ENCODE measurements at places on chromosomes 11 and 22.
A peak's percentile ranks its signal among the peaks of the same experiment; 100 is the strongest.

GRCh38 chr11:134645576-134645975 is 233.5 kb upstream of the B3GAT1 start:
- no peak for DNase-seq

- no peak for DNase-seq
These were observed 26.8 kb upstream of the MGAT3 start for GRCh38 chr22:39429916-39430575.

DNA sequence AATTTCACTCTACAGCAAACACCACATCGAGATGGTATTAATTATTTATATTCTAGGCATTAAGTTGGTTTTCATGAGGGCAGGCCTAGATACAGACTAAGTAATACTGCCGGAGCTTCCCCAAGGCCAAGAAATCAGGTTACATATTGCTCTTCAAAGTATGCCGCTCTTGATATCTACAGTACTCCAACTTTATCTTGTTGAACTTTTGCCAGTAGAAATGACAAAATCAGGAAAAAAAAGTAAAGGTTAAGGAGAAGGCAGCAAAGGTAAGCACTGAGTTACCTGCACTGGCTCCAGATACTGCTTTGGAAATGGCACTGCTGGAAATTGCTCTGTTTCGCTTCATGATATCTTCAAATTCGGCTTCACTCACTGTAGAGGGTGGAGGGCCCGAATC is 14.4 kb downstream of the CPSF7 start:
- DNase-seq = no peak

DNA sequence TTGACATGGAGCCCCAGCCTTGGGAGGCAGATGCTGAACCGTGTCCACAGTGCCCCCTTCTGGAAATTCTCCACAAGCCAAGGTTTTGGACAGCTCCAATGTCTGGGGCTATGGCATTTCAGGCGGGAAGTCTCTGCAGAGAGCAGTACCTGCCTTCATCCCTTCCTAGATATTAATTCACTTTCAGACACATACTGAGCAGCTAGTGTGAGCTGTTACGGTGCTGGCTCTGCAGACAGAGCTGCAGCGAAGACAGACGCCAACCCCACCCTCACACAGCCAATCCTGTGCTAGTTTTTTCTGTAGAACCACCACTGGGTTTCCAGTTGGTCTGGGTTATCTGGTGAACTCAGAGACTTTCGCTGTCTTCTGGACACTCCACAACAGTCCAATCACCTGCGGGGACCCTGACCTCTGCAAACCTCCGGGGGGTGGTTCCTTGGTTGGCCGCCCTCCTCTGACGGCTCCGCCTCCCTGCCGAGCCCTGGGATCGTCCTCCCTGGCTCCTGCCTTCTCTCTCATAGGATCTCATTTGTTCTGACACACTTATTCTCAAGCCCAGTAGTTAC is 9.1 kb downstream of the LMF2 start:
- peak; percentile 66 for DNase-seq

- no peak for DNase-seq
These were observed 88.4 kb upstream of the BID start for GRCh38 chr22:17862646-17863181.

- no peak for DNase-seq
These were observed 192.8 kb upstream of the SORL1-AS1 start for GRCh38 chr11:121645596-121645995.

GRCh38 chr22:29700206-29700899 is 19.4 kb upstream of the CABP7 start:
- no peak for DNase-seq

DNA sequence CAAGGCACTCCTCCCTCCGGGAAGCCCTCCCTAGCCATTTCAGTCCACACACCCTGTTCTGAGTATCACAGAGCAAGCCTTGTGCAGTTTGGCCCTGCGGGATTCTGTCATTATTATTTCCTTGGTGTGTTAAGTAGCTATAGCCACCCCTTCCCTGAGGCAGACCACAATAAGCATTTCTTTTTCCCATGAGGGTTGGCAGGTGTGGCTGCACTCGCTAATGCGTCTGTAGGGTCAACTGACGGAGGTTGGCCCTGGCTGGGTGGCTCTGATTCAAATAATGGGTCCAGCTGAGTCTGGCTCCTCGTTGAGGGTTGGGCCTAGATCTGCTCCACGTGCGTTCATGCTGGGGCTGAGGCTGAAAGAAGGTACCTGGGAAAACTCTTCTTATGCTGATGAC is 5.1 kb downstream of the F2 start:
- no peak for DNase-seq

- DNase-seq = no peak
These were observed 1.7 kb upstream of the OR52E5 start for GRCh38 chr11:5891216-5891800.

DNA sequence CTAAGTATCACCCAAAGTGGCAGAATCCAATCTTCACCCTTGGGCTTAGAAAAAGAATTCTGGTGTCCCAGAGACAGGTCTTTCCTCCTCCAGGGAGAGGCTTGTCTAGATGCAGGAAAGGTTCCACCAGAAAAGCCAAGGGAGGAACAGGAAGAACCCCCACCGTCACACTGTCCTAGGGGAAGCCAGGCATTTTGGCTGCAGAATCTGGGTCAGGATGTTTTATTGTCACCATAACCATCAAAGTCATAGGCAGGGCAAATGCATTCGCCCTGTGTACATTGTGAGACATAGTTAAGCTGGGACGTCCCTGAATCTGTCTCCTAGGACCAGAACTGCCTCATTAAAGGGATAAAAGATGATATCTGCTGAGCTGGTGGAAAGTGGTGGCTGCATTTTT is 590.5 kb downstream of the OPCML start:
- DNase-seq = no peak

- peak; percentile 66 for DNase-seq
These were observed 23.2 kb upstream of the BIRC3 start for GRCh38 chr11:102293873-102294601.

- DNase-seq = no peak
These were observed 22.8 kb downstream of the BRSK2 start for GRCh38 chr11:1412377-1413095.

GRCh38 chr11:119118227-119118626 is 3.2 kb upstream of the HINFP start:
- DNase-seq = no peak

Data from midbrain (tissue), 1 donor.